Naive thymus-derived CD4-positive, alpha-beta T cell (primary cell): ENCODE measurements at places on chromosomes 7 and 10. TPM values are rescaled to one million over a fixed set of nuclear protein-coding genes. Genes with fewer than 3 reads are reported as not detected.

NRP1 gene
- 4.6 TPM for total RNA-seq

ATP5F1C gene
- total RNA-seq, result 113 TPM

EIF3A gene
- total RNA-seq, result 87.8 TPM

- H3K27me3 ChIP-seq, result no peaks in the 10 kb centered on the region
- H3K27ac ChIP-seq, result no peak overlapping the region
- no peak for DNase-seq
- no peaks in the 10 kb centered on the region for H3K4me1 ChIP-seq
- no peaks in the 10 kb centered on the region for H3K36me3 ChIP-seq
- H3K4me3 ChIP-seq, result no peak overlapping the region
These were observed 292.8 kb downstream of the BBS9 start for GRCh38 chr7:33422141-33422540.

- H3K4me3 ChIP-seq, result peak overlapping the region; percentile 51
- peaks cover 27% of the 10 kb centered on the region for H3K4me1 ChIP-seq
- H3K27ac ChIP-seq, result no peak overlapping the region
- no peaks in the 10 kb centered on the region for H3K27me3 ChIP-seq
- no peak for DNase-seq
These were observed 3.6 kb upstream of the ARID5B start for GRCh38 chr10:61897671-61898434.

GRCh38 chr10:122033224-122033926 lies 44.4 kb downstream of the TACC2 start:
- H3K36me3 ChIP-seq, result no peaks in the 10 kb centered on the region
- H3K4me1 ChIP-seq, result no peaks in the 10 kb centered on the region
- no peak for DNase-seq
- no peaks in the 10 kb centered on the region for H3K27me3 ChIP-seq
- H3K4me3 ChIP-seq, result no peak overlapping the region
- no peak overlapping the region for H3K27ac ChIP-seq

DNA sequence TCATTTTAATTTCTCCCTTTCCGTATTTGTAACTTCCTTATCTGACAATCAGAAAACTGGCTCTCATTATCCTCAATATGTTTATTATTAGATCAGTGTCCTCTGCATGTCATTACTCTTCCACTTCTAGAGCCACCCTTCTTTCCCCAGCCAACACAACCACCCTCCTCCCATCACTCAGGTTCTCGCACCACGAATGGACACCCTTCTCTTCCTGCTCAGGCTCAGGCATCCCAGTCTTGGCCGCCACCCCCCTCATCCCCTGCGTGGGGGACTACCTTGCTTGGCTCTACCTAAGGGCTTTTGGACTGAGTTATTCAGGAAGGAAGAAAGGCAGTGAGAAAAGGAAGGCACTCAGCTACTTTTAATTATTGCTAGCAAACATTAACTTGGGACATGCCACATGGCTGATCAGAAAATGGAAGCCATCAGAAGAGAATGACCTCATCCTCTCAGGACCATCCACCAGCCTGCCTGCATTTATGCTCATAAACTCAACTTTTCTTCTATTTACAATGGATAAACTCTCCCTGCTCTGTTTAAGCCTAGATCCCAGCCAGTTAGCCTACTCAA lies 199.9 kb upstream of the PLXNA4 start:
- no peaks in the 10 kb centered on the region for H3K4me1 ChIP-seq
- DNase-seq, result no peak
- no peaks in the 10 kb centered on the region for H3K36me3 ChIP-seq
- H3K27me3 ChIP-seq, result no peaks in the 10 kb centered on the region
- no peak overlapping the region for H3K4me3 ChIP-seq
- H3K27ac ChIP-seq, result no peak overlapping the region

DNA sequence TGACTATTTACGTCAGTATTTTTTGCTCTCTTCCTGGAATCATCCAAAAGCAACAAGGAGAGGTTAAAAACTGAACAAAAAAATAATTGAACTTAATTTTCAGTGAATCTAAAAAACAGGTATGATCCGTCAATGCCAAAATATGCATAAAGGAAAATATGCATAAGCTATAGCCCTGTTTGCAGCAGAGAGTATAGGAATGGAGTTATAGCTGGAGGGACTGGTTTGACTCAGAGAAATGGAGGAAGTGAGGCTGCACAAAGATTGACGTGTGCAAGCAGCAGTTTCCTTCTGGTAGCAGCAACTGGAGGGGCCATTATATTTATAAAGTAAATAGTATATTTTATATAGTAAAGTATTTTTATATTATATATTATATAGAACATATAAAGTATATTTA lies 37.1 kb downstream of the GNG11 start:
- no peak for DNase-seq
- H3K27ac ChIP-seq, result no peak overlapping the region
- no peak overlapping the region for H3K4me3 ChIP-seq
- no peaks in the 10 kb centered on the region for H3K36me3 ChIP-seq
- no peaks in the 10 kb centered on the region for H3K4me1 ChIP-seq
- no peaks in the 10 kb centered on the region for H3K27me3 ChIP-seq

- no peak overlapping the region for H3K4me3 ChIP-seq
- no peaks in the 10 kb centered on the region for H3K36me3 ChIP-seq
- no peak for DNase-seq
- peaks cover 7% of the 10 kb centered on the region for H3K4me1 ChIP-seq
These were observed 143.4 kb upstream of the TMEM168 start for GRCh38 chr7:112933598-112933997.

DNA sequence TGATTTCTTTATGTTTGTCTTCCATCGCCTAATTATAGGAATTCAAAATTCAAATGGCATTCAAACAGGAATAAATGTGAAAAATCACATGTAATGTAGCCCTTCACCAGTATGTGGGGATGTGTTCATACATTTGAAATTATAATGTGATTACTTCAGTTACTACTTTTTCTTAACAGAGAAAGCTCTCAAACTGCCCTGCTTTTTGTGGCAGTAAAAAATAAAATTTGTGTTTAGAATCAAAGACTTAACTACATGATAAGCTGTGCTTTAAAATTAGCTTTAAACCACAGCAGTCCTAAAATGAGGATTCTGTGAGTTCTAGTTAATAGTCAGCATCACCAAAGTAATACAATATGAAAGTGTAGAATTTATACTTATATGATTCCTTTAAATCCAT lies 7.8 kb upstream of the HERC4 start:
- no peak overlapping the region for H3K27ac ChIP-seq
- no peaks in the 10 kb centered on the region for H3K4me1 ChIP-seq
- no peak overlapping the region for H3K4me3 ChIP-seq
- H3K36me3 ChIP-seq, result no peaks in the 10 kb centered on the region
- no peaks in the 10 kb centered on the region for H3K27me3 ChIP-seq

GRCh38 chr7:116354546-116355423 lies 144.4 kb downstream of the TES start:
- no peaks in the 10 kb centered on the region for H3K4me1 ChIP-seq

DNA sequence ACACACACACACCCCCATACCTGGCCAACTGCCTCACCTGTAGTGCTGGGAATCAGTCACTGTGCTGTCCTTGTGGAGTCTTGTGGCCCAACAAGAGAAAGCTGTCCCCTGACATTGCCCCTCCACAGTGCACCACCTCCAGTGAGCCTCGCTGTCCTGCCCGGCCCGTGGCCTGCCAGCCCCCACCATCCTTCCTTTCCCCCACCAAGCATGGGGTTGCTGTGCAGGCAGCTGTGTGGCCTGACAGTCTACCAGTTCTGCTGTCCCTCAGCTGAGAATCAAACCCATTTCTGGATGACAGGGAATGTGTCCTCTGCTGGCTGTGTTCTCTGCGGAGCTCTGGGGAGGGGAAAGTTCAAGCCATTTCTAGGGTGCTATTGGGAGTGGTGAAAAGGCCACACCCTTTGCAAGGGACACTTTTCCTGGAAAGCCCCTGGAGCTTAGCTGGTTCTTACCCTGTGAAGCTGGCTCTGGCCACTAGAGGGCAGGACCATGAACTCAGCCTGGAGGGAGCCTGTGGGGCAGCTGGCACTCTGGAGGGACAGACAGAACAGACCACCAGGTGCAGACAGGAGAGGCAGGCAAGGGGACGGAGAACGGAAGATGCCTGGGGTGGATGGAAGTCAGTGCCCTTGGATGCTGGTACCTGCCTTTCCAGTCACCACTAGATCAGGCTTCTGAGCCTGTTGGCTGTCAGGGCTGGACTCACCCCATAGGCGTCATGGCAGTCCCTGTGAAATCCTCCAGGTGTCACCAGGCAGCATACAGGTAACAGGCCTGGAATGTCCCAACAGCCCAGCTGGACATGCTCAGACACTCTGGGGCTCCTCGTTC lies 10.5 kb upstream of the MTPAP start:
- H3K4me3 ChIP-seq, result no peak overlapping the region
- H3K27ac ChIP-seq, result no peak overlapping the region
- DNase-seq, result peak; percentile 15
- no peaks in the 10 kb centered on the region for H3K27me3 ChIP-seq
- H3K36me3 ChIP-seq, result no peaks in the 10 kb centered on the region
- no peaks in the 10 kb centered on the region for H3K4me1 ChIP-seq

GRCh38 chr7:91880413-91881241 lies at the start of gene MTERF1:
MTERF1 (minus strand) TSS chr7:91880702; CDS start chr7:91880083, 619 bp downstream.
- peak; percentile 85 for DNase-seq
- peak within 1 kb of the TSS; percentile 84 for H3K4me3 ChIP-seq
- no peaks in the 10 kb centered on the region for H3K36me3 ChIP-seq
- H3K27me3 ChIP-seq, result no peaks in the 10 kb centered on the region
